ENCODE measurements at places on chromosomes 4 and X.

DNA sequence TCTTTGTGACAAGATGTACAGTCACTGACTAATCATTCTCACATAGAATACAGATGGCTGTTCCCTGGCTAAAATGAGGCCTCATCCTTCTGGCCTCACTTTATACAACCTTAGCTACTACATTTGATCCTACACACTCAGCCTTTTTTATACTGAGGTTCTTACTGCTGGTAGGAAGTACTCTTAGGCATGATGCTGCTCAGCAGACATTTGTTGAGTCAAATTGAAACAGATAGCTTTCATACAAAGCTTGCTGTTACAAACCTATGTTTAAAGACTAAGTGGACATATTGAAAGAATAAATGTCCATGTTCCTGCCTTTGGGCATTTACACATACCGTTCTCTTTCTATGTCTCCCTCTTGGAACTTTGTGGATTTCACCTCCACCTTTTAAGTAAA lies 154.9 kb downstream of the NPFFR2 start:
- DNase-seq: no peak

DNA sequence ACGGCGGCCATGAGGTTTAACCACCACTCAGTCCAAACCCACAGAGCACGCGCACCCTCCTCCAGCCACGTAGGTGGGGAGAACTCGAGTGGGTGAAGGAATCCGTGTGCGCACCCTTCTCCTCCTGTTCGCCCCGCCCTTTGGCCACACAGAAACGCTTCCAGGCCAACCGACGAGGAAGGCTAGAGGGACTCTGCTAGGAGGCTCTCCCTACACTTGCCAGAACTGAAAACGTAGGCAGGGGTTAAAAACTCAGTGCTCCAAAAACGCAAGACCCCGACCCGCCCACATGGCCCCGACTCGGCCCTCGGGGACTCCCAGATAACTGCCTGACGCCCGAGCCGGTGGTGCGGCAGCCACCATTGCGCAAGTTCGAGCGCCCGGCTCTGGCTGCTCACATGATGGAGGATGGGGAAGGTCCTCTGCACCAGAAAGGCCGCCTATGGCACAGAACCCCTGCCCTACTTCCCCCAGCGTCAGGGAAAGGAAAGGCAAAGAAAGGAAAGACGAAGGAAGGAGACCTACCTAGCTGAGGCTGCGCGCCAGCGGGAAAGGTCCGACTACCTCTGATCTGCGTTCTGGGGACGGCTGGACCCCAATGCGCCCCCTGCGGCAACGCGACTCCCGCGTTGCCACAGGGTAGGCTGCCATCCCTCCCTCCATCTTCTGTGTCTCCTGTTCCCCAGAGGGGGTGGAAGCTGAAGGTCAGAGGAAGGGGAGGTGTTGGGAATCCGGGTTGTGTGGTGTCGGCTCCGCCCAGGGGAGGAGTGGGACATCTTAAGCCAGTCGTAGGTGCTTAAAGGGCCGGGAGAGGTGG lies 201.9 kb upstream of the AGTR2 start:
- no peak for DNase-seq

- no peak for DNase-seq
Observed at GRCh38 chr4:13599159-13599558, 28.4 kb downstream of the BOD1L1 start.

GRCh38 chr4:96598465-96598864 lies 758.6 kb downstream of the PDHA2 start:
- no peak for DNase-seq

- DNase-seq: no peak
Observed at GRCh38 chr4:1882850-1883271, 11.7 kb downstream of the NSD2 start.

DNA sequence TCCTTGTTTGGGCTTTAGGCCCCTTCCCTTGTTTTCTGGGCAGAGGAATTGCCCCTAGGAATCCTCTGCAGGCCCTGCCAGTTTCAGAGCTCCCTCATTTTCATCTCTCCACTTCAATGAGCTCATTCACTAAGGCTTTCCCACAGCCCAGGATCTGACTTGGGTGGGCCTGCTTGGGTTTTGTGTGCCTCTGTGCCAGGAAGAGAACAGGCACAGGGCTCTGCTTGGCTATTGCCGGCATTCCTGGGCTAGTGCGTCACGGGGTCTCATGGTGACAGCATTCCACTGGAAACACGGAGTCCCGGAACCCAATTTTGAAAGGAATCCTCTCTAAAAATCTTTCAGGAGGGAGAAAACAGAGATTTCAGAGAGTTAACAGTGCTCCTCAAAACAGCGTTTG lies 150.5 kb downstream of the VCX3A start:
- DNase-seq: no peak
